ENCODE measurements at places on chromosomes 6 and 20. TPM values are rescaled to one million over a fixed set of nuclear protein-coding genes. Genes with fewer than 3 reads are reported as not detected.
A peak's percentile ranks its signal among the peaks of the same experiment; 100 is the strongest.

DNA sequence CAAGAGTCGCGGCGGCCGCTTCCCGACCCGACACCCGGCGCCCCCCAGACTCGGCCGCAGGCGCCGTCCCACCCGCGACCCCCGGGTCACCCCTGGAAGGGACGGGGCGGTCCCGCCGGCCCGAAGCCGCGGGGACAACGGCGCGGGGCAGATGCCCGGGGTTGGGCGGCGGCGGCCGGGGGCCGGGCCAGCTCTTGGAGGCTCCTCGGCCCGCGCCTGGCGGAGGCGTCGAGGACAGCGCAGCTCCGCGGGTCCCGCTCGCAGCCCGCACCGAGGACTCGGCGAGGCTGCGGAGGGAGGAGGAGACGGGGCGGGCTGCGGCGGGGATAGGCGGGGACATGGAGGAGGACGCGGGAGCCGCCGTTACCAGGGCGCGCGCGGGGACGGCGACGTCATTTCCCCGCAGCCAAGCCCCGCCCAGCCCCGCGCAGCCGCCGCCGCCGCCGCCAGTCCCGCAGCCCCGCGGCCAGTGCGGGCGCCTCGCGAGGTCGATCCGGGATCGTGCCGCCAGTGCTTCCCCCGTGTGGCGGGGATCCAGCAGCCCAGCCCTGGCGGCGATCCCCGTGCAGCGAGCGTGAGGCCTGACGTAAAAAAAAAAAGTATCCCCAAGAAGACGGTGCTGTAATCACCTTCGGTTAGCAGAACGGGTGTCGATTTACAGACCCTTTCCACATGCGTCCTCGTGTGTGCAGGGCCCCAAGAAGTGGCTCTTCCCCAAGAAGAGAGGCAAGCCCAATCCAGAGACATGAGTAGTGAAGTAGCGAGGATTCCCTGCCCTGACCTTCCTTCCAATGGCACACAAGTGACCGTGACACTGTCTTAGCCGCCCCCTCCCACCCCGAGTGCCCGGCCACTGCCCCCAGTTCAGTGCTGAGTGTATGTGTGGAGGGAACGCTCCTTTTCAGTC is at the start of gene FAM184A:
TSS of gene FAM184A (minus strand) at position 289 of the 907 bp plus-strand sequence. CDS start 365 bp downstream, outside the sequence.
- peak; percentile 81 for DNase-seq

Gene ADAM33
- polyA plus RNA-seq = 55.9 TPM

DNA sequence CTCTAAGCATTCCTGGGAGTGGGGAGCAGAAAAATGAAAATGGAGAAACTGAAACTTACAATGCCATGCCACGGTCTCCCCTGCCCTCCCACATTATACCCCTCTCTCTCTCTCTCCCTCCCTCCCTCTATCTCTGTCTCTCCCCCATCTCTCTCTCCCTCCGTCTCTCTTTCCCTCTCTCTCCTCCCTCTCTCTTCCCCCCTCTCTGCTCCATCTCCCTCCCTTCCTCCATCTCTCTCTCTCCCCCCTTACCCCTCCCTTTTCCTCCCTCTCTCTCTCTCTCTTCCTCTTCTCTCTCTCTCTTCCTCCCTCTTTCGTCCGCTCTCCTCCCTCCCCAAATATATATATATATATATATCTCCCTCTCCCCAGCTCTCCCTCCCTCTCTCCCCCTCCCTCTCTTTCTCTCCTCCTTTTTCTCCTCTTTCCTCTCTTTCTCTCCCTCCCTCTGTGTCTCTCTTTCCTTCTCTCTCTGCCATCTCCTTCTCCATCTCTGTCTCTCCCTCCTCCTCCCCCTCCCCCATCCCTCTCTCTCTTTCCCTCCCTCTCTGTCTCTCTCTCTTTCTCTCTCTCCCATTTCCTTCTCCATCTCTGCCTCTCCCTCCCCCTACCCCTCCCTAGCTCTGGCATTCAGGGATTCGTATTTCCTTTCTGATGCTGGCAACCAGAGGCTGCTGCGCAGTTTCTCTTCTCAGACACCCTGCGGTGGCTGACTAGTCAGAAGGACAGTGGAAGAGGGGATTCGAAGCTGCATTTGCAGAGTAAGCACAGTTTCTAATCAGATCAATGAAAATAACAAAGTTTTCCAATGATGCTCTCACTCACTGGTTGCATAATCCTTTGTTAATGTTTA is 13.9 kb upstream of the VAPB start:
- peak; percentile 87 for DNase-seq

Gene WFDC12
- polyA plus RNA-seq = not detected
